ENCODE measurements at places on chromosomes 6 and 20.

- no peak for DNase-seq
Measured at GRCh38 chr20:36334281-36335205, 28.4 kb downstream of the DLGAP4 start.

DNA sequence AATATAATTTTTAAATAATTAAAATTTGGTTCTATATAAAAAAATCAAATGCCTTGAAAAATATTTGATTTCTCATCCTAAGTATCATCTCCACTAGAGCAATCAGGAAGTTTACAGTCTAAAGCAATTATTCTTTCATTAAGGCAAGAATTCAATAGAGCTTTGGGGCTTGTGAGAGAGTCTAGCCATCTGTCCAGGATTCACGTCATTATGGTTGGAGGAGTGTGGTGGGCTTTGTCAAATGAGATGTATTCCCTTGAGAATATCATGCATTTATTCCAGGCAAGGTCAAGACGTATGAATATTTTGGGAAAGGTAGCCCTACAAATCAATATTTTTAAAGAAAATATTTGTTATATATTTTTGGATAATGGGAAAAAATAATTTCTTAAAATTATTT, 132.4 kb downstream of the ELOVL4 start:
- DNase-seq: no peak

GRCh38 chr6:167906899-167907298, 80.2 kb downstream of the AFDN start:
- DNase-seq: no peak

GRCh38 chr6:75633045-75633444, 31.4 kb downstream of the SENP6 start:
- no peak for DNase-seq

- DNase-seq: no peak
Measured at GRCh38 chr20:2595076-2595475, 57.4 kb upstream of the NOP56 start.

DNA sequence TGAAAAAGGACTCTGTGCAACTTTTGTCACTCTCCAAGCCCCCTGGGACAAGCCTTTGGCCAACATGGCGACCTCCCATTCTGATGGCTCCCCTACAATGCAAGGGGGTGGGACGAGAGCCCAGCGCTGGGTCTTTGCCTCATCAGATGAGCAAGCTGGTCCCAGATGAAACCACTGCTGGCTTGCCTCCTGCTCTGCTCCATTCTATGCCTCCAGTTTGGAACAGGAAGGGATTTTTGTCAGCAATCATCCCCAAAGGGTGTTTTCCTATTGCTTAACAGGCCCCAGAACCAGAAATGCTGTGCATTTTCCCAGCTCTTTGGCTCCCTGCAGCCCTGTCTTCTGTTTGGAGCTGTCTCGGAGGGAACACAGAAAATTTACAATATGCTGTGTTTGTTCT, 412.7 kb downstream of the MAFB start:
- DNase-seq: no peak

DNA sequence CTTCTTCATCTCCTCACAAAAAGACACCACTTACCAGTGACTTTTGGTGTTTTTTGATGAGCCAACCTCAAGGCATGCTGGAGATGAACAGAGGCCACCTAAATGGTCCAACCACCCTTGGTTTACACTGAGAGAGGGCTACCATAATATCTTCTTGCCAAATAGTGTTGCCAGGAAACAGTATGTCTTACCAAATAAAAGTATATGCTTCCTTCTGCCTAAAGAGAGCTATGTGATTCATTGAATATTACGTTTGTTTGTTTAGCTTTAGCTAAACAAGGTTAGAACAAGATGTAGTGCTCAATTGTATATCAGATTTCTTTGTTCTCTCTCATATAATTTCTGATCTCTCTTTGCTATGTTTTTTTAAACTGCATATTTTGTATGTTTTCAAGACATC, 40.6 kb upstream of the BMP6 start:
- no peak for DNase-seq

GRCh38 chr20:56985066-56985685, 281.3 kb downstream of the BMP7 start:
- DNase-seq: no peak

GRCh38 chr20:56098981-56099500, 93.7 kb upstream of the CBLN4 start:
- no peak for DNase-seq

GRCh38 chr6:74871757-74872156, 334.1 kb downstream of the COL12A1 start:
- no peak for DNase-seq

DNA sequence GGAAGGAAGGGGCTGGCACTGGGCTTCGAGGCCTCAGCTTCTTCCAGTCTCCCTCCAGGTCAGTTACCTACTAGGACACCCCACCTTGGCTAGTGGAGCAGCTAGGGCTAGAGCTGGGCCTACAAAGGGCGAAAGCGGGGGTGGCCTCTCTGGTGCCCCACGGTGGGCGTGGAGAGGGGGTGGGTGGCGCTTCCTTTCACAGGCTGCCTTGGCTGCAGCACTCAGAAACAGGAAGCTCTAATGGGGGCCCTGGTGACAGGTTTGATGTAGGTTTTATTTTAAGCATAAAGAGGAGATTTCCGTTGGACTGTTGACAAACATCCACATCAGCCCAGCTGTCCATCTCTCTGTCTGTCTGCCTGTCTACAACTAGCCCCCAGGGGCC, 13.4 kb downstream of the FAM110A start:
- DNase-seq: no peak

DNA sequence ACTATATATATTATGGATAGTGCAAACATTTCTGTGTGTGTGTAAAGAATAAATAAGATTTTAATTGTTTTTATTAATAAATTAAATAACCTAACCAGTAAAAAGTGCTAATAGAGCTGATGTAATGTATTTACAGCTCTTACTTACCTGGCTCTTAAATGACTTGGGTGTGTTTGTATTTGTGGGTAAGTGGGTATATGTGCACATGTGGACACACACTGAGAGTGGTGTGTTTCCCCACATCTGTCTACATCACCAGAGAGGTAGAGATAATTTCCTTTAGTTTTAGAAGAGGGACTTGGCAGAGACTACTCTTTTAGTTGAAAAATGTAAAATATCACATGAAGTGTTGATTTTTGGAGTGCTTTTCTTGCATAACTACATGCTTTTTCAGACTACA, 76.0 kb downstream of the UST start:
- no peak for DNase-seq

GRCh38 chr6:22972771-22973170, 403.4 kb downstream of the HDGFL1 start:
- DNase-seq: no peak

DNA sequence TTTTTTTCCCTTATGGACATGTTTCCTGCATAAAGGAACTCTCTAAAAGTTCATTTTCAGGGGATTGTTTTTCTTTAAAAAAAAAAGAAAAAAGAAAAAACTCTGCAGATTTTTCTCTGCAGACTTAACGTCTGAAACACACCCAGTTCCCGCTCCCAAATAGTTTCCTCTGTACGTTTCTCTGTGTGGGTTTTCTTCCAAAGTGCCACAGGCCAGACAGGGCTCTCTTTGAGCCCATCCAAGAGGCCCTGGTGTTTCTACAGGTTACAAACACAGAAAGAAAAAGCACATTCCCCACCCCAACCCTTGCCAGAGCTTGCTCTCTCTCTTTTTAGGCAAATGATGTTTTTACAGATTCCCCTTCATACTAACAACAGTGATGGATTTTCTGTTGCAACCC, 258.6 kb downstream of the FNDC1 start:
- no peak for DNase-seq

- DNase-seq: peak; percentile 59
Measured at GRCh38 chr6:786946-787763, 94.2 kb upstream of the EXOC2 start.

GRCh38 chr6:82704045-82704444, 340.4 kb downstream of the TPBG start:
- DNase-seq: no peak

GRCh38 chr6:4420160-4420865, 284.9 kb upstream of the ECI2 start:
- DNase-seq: no peak

- DNase-seq: no peak
Measured at GRCh38 chr6:26140254-26140966, 53.2 kb downstream of the HFE start.

GRCh38 chr6:107655245-107655644, 165.3 kb downstream of the SOBP start:
- DNase-seq: no peak

DNA sequence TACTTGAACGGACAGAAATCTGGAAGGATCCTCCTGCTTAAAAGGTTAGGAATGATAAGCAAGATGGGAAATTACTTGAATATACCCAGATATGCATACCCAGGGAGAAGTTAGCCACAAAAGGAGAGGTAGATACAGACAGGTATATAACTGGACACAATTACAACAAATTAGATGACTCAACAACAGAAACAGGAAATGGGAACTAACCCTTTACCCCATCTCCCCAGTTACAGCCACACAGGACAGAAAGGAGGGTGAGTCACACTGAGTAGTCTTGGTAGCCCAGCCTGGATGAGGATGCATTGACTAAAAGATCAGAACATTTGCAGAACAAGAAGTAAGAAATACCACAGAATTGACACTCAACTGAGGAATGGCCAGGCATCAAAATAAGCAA, 61.2 kb downstream of the C6orf52 start:
- no peak for DNase-seq

- DNase-seq: no peak
Measured at GRCh38 chr6:107691062-107691751, 132.9 kb downstream of the SCML4 start.

DNA sequence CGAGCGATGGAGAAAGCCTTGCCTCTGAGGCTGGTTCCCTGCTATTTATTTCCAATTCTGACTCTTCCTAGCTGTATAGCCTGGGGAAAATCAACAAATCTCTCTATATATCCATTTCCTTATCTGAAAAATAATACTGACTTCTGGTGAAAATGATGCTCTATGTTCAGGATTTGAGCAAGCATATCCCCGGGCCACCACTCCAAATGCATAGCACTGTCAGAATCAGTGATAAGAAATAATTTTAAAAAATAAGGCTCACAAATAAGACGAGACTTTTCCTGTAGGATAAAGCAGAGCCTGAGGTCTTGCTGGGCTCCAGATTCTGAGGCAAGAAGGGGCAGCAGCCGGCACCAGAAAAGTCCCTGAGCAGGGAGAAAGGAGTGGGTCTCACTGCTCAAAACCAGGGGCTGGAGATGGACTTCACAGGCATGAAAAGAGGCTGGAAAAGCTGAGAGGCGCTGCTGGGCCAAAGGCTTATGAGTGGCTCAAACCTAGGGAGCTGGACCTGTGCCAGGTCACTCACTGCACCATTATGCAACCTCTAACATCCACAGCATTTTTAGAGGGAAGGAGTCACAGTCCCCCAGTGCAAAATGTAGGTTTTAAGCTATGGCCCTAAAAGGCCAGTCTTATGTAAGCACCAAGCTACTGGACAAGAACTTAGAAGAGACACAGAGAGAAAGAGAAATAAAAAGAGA, 48.1 kb upstream of the SLC17A4 start:
- no peak for DNase-seq

GRCh38 chr6:135251498-135252441, 70.7 kb downstream of the MYB start:
- DNase-seq: no peak

DNA sequence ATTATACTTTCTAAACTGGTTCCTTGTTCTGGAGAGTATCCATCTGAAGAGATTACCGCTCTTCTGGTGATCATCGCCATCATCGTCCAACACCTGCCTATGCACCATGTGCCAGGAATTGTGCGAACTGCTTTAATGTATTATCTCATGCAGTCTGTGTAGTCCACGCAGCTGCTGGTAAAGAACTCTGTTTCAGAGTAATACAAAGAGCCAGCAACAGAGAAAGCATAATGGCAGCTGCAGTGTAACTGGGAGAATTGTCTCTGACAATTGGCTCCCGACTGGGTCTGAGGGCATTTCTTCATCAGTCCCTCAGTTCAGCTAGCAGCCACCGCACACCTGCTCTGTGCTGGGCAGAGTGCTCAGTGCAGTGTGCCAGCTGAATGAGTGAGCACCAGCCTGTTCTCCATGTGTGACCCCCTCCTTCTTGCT, 383.4 kb downstream of the GRIK2 start:
- no peak for DNase-seq

- no peak for DNase-seq
Measured at GRCh38 chr6:144488590-144488989, 203.5 kb downstream of the UTRN start.

- no peak for DNase-seq
Measured at GRCh38 chr6:11732036-11732631, 46.5 kb downstream of the ADTRP start.

DNA sequence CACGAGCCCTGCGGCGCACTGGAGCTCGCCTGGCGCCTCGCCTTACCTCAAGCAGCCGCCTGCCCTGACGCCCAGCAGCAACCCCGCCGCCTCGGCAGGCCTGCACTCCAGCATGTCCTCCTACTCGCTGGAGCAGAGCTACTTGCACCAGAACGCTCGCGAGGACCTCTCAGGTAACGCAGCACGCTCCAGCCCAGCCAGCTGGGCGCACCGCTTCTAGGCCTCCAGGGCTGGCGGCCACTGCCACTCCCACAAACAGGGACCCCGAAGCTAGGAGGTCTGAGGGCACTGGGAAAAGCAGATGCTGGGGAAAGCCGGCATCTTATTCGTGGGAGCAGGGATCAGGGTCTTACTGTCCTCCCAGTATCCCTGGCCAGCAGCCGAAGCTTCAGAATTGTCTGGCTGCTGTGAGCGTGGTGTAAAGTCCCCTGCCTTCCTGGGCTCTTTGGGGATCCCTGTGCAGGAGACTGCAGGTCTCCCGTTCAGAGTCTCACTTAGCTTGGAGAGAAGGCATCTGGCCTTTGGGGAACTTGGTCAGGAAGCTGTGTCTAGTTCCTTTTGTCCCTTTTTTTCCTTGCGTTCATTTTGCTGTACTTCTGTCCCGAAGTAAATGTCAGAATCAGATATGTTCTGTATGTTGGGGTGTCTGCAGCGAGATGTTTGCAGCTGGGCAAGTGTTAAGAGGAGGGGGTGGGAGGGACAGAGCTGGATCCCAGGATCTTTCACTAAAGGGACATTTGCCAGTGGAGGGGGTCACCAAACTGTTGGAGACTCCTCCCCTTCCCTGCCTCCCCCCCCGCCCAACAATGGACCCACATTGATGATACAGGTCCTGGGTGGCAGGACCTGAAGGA, 1.8 kb downstream of the FOXF2 start:
- no peak for DNase-seq

DNA sequence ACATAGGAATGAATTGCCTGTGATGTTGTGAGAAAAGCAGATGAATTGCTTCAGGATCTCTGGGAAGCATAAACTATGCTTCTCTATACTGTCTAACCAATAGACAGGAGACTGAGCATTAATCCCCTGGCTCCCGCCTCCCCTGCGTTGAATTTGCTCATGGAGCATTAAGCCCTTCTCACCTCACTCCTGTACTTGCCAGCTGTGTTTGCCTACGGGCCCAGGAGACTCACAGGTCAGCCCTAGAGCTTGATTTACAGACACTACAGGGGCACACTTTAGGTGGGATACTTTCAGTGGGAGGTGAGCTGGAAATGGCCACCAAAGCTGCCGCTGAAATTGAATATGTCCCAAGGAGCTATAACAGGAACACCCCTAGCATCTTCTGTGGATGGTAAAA, 418.7 kb downstream of the CBLN4 start:
- DNase-seq: no peak

GRCh38 chr20:38874460-38875174, 51.6 kb upstream of the FAM83D start:
- DNase-seq: no peak
